ENCODE measurements at places on chromosomes 3 and 15.
A peak's percentile ranks its signal among the peaks of the same experiment; 100 is the strongest.

DNA sequence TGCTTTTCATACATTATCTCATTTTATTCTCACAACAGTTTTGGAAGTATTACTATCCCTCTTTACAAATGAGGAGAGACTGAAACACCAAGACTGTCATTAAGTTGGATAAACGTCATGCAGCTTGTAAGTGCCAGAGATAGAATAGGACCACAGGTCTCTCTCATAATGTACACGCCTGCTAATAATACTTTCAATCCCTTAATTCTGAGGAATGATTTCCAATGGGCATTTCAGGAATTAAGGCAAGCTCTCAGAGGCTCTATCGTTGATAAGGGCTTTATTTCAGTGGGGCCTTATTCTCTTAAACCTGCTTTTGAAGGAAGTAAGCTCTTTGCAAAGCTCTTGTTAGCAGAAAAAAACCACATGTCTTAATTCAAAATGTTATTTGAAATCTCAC lies 229.1 kb downstream of the NFKBIZ start:
- no peak for DNase-seq

DNA sequence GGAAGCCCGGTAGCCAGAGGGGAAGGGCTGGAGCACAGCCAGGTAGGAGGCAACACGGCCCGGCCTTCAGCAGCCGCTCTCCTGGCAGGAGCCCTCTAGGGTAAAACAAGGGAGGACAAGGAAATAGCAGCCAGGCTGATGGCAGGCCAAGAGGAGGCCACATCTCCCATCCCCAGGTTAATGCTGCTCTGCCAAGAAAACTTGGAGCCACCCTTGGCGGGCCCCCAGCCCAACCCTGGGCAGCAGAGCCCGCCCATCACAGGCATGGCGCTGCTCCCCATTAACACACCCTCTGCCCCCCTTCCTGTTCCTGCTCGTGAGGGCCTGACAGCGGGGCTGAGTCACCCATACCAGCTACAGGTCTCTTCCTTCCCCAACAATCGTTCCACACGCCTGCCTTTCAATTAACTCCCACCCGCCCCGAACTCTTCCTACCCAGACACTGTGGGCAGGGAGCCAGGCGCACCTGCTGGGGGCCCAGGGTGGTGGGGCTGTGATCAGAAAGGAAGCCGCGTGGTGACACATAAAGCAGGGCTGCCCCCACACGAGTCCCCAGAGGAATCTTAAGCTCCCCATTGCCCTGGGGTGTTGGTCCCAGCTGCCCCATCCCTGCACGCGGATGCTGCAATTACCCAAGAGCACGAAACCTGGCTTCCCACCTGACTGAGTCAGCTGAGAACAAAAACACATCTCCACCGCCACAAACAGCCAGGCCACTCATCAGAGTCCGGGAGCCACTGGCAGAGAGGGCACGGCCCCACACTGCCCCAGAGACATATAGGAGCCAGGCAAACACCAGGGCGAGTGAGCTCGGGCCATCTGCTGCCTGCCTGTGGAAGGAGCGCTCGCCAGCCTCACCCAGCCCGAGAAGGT lies at the start of gene C15orf62:
C15orf62 (plus strand) TSS at position 707 of the 873 bp plus-strand sequence. CDS start 516 bp downstream, outside the sequence.
- no peak for DNase-seq

GRCh38 chr3:129315223-129315997 lies 36.7 kb downstream of the HMCES start:
- peak; percentile 20 for DNase-seq

DNA sequence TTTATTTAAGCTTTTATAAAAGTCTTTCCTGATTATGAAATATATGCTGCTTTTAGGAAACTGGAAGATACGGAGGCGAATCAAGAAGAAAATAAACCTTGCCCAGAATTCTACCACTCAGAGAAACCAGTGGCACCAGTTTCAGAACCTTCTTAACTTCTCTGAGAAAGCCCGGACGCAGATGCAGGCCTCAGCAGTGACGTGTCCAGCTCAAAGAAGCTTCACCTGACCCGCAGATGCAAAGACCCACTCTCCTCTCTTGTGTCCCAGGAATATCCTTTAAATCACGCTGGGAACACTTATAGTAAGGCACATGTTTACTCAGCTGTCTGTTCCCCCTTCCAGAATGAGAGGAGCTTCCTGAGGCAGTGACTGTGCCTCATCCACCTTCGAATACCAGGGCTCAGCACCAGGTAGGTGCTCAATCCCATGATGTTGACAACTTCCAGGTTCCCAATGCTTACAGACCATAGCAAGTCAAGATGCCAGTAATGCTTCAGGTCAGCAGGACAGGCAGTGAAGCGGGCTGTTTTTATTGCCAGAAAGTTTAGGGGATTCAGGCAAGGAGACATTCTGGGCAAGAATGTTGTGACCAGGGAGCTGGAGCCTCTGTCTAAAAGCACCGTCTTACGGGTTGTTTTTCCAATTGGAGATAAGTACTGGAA lies 39.9 kb upstream of the LDHAL6B start:
- DNase-seq, result no peak

DNA sequence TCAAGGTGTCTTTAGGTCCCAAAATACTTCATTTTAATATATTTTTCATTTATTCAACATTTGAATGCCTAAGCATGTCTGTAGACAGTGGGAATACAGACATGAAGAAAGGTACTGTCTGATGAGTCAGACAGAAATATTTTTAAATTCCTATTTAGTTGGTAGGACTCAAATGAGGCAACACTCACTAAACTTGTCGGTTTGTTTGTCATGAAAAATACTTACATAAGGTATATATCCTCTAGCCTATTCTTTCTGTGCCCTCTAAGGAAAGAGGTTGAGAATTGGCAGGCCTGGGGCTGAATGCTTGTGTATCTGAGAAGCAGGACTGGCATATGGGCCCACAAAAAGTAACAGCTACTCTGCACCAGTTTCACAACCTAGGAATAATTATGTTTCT lies 423.6 kb upstream of the MDFIC2 start:
- DNase-seq, result no peak

- no peak for DNase-seq
Measured at GRCh38 chr3:48405343-48405881, 24.5 kb downstream of the PLXNB1 start.

DNA sequence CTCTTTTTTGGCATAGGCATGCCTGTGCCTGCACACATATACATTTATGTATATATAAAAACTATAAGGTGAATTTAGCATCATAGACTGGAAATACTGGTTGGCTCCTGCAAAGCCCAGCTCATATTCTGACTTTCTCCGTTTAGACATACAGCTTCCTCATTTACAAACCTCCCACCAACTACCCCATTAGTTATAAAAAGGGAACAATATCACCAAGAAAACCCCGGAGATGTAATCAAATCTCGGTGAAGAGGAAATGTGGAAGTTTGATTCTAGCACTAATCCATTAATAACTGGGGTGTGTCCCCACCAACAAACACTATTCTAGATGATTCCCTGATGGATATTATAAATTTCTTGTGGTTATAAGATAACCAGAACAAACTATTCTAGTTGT lies 517.7 kb upstream of the TBL1XR1 start:
- DNase-seq, result no peak

DNA sequence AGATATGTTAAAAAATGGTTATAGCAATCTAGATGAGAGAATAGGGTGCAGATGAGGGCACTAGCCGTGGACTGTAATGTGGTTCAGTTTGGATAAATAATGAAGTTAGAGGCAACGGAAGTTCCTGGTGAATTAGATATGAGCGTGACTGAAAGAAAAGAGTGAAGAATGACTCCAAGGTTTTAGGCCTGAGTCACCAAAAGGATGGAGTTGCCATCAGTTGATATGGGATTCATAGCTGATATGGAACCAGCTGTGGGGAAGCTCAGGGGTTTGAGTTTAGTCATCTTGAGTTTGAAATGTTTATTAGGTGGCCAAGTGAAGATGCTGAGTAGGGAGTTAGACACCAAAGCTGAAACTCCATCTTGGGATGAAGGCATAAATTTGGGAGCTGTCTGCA lies 66.2 kb downstream of the SSR3 start:
- no peak for DNase-seq

DNA sequence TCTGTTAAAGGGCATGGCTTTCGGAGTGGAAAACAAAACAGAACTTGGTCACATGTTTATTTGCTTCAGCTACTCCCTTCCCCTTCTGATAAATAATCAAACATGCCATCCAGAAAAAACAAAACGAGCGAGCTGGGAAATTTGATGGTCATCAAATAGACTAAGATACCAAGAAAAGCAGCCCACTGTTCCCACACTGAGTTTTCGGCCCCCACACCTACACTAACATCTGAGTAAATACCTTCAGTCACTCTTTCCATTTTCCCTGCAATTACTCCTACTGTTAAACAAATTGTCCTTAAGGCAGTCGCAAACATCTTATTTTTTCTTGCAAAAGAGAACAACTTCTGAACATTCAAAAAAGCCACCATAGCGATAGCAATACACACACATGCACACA lies 454.6 kb downstream of the FOXP1 start:
- DNase-seq, result no peak

GRCh38 chr3:171038342-171038741 lies 11.8 kb upstream of the SLC2A2 start:
- DNase-seq, result no peak

DNA sequence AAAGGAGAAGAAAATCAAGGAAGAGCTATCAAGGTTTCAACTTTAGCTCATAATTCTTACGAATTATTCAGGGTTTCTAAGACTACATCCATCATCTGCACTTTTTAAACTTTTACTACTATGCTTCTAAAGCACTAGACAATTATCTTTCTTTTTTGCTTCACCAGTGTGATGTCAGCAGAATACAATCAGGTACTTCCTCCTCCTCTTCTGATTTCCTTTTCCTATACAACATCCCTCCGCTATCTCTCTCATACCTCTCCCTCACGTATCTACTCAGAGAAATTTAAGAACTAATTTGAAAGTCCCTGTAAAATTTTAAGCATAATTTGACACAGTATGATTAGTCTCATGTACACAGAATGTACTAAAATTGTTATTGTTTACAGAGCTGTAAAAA lies 47.3 kb upstream of the USP50 start:
- no peak for DNase-seq

DNA sequence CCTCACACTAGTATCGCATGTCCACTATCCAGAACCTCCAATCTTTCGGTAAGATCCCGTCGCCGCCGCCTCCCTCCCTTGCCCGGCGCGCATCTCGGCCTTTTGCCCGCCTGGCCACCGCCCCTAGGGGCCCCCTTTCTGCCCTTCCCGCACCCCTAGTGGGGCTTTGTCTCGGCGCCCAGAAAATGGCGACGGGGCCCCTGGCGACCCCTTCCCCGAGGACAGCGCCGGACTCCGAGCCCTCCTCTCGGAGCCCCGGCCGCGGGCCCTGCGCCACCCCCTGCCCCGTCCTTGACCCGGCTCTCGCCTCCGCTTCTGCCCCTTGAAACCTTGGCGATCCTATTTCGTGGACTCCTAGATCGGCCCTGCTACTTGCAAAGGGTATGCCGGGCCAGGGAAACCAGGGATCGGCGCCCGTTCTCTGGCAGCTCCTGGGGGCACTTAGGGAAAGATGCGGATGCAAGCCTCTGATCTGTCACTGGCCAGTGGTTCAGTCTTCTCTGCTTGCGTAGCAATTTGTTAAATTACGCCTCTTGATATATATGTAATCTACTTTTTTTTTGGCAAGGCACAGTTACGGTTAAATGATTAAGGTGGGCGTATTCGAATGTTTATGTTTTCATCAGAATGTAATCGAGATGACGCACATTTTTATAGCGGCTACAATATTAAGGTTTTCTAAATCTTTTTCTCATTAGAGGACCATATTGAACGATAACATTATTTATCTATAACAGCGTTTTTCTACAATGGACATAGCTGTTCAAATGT lies 603 bp downstream of the EIF1B start:
- peak; percentile 28 for DNase-seq

GRCh38 chr3:44068753-44069152 lies 172.9 kb upstream of the TOPAZ1 start:
- DNase-seq, result no peak

DNA sequence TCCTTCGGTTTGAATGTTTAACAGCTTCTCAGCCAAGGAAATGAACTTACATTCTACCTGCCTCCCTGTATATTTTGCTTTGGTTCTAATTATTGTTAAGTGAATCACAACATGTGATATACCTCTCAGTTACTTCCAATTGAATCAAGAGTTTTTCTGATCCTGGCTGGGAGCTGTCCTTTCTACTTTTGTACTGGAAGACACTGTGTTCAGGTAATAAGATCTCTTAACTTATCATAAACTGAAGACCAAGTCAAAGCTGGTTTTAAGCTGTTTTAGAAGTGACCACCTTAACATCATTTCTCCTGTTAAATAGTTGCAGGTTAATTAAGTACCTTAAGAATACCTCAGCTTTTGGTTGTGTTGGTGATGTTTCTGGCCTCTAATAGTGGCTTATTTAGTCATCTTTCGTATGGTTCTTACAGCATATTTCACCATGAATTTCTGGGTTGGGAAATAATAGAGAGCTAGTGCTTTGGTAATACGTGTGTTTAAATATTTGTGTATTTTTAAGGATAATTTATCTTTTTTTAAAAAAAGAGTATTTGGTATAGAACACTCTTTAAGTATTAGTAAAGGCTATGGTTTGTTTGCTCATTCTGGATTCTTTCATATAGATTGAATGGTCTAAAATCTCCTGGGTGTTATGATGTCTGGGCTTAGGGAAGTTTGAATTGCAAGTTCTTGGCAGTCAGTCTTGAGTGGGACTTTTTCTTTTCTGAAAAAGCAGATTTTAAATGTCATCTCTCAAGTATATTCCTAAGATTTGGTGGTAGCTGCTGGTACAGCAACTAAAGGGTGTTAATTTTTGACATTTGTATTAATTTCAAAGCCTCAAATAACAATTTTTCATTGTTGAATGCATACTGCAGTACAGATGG lies 1.6 kb downstream of the RAB8B start:
- no peak for DNase-seq

DNA sequence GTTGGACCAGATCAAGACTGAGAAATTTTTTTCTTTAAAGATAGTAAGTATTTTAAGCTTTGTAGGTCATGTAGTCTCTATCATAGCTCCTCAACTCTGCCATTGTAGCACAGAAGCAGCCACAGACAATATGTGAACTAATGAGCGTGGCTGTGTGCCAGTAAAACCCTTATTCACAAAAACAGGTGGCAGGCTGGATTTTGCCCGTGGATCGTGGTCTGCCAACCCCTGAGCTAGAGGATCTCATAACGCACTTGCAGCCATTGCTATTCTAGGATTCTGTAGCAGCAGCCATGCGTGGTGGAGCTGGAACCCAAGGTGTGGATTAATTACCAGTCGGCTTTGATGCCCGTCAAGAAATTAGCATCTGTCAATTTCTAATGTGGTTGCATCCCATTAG lies 68.7 kb upstream of the PLXNA1 start:
- DNase-seq, result no peak

DNA sequence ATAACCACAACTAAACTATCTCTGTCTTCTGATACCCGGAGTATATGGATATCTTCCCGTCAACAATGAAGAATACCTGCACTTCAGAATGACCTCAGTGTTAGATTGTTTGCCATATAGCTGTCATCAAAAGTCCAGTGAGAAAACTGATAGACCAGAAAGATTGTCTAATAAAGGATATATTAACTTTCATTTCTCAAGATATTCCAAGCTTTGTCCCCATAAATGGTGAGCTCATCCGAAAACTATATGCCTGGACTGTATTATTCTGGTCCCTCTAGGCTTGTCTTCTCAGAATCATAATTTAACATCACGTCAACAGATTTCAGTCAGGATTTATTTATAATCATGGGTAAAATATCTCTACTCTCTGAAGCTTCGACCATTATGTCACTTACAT lies 100.5 kb downstream of the ATP8B4 start:
- no peak for DNase-seq

- DNase-seq, result no peak
Measured at GRCh38 chr3:3816034-3816433, 16.8 kb downstream of the LRRN1 start.
